ENCODE measurements at places on chromosomes 1 and 21. TPM values are rescaled to one million over a fixed set of nuclear protein-coding genes. Genes with fewer than 3 reads are reported as not detected.
A peak's percentile ranks its signal among the peaks of the same experiment; 100 is the strongest.

DNA sequence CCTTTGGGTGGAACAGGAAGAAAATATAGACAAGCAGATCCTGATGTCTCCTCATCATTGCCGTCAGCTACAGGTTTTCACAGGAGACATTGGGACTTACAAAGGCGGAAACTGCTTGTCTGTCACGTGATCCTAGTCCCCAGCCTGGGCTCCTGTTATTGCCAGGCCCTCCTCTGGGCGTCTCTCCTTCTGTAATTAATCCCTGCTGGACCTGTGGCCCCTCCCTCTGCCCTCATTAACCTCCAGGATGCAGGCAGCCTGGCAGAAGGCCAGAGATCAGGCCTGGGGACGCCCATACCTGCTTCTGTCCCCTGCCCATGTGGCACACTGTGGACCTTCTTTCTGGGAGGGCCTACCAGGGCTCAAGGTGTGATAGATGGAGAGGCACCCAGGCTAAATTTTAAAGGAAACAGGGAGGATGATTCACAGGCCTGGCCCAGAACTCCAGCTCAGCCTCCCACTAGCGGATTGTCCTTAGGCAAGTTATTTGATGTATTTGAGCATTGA, 2.4 kb downstream of the S100A5 start:
- DNase-seq, result no peak

DNA sequence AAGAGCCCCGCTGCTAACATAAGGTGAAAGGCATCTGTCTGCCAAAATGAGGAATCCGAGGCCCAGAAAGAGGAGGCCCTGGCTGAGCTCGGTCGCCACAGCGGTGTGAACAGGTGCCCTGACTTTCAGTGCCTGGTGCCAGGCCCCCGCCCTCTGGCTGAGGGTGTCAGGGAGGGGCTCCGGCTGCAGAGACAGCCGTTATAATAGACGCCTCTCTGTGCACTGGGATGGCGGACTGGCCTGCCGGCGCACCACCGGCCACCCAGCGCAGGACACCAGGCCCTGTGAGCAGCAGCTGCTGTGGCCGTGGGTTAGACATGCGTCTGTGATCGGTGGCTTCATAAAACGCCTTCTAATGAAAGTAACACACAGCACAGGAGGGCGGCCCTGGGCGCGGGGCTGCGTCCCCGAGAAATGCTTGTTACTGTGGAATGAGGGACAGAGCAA, 51.4 kb upstream of the ACTRT2 start:
- no peak for DNase-seq

GRCh38 chr1:85884372-85885035, 176.3 kb upstream of the ZNHIT6 start:
- peak; percentile 8 for DNase-seq

- no peak for DNase-seq
Measured at GRCh38 chr1:102578804-102579203, 529.5 kb downstream of the COL11A1 start.

GRCh38 chr1:245962453-245962852, 544.6 kb downstream of the SMYD3 start:
- DNase-seq, result no peak

Gene MXRA8
- polyA plus RNA-seq, result 10.2 TPM

DNA sequence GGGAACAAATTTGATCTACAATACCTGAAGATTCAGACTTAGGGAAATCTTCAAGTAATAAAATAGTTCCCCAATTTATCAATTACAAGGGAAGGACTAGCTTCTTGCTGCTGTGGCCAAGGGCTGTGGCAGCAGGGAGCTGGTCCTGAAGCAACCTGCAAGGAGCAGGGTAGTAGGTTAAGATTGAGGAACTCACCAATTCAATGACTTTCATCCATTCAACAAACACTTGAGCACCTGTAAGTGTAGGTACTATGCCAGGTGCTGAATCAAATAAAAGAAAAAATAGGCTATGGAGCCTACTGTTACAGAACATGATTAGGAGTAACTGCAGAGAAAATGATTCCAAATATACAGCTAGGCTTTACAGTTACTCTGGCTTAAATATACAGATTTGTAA, 64.2 kb upstream of the RBM34 start:
- DNase-seq, result no peak

Gene FNDC10
- 21.7 TPM for polyA plus RNA-seq

Measured in brain (organoid and tissue), 16 donors.